ENCODE measurements at places on chromosomes 1 and 21.
A peak's percentile ranks its signal among the peaks of the same experiment; 100 is the strongest.

DNA sequence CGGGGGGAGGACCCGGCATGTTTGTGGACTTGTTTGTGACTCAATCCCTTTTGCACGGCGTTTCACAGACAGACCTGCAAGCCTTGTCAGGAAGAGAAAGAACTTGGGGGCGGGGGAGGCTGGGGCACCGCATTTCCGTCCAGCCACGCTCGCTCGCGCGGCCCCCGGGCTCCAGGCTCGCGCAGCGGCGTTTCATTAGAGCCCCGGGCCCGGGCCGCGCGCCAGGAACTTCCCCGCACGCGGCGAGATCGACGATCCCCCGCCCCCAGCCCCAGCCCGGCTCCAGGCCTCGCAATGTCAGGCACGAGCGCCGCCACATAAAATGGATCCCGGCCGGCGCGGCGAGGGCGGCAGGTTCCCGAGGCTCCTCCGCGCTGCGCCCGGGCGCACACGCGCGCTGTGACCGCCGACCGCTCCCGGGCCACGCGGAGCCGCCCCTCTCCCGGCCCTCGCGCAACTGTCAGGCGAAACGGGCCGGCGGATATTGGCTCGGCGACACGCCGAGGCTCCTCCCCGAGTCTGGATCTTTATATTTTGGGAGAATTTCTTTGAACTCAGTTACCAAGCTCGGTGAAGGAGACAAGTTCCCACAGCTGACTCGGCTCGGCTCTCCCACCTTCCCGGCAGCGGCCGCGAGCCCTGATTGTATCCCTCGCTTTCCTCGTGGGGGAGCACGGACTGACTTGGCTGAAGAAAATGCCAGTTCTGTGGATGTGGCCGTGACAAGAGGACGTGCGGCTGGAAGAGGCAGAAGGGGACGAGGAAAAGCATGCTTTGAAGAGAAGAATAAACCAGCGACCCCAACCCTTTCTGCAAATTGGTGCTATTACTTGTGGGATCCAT lies at the start of gene KIF26B:
Gene KIF26B, plus strand, starts transcription at position 557 of the 843 bp plus-strand sequence. CDS start 440 bp downstream, outside the sequence.
- DNase-seq: peak; percentile 68

GRCh38 chr1:215263636-215264035 lies 181.1 kb downstream of the KCNK2 start:
- DNase-seq: no peak

DNA sequence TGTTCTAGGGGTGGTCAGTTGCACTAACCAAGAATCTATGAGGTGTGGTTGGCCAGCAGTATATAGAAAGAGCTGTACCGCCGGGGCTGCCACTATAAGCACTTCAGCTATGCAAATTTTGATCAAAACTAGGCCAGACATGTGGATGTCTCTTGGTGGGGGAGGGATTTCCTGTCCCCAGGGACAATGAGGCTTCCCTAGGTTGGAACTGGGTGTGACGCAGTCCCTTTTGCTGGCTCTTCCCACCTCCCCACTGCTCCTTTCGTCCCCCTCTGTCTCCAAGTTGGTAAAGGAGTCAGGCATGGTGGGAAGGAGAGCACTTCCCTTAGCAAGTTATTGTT lies 13.6 kb downstream of the SDCCAG8 start:
- DNase-seq: no peak

- DNase-seq: no peak
Observed at GRCh38 chr21:38718481-38718880, 87.2 kb upstream of the ETS2 start.

GRCh38 chr1:153932156-153933131 lies 9.7 kb upstream of the GATAD2B start:
- DNase-seq: no peak

DNA sequence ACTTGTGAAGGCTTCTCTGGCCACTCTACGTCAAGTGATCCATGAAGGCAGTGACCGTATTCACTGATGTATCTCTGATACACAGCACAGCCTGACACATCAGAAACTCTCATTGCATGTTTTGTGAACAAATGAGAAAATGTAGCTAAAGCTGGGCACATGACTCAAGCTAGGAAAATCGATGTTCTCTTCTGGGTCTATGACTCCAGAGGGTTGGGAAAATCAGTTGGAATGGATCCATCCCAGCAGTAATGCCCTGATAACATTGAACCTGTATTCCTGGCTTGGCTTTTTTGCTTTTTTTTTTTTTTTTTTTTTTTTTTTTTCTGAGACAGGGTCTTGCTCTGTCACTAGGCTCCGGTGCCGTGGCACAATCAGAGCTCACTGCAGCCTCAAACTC lies 395.7 kb downstream of the KCNH1 start:
- no peak for DNase-seq

- no peak for DNase-seq
Observed at GRCh38 chr1:152954436-152954835, 7.4 kb downstream of the SPRR5 start.

DNA sequence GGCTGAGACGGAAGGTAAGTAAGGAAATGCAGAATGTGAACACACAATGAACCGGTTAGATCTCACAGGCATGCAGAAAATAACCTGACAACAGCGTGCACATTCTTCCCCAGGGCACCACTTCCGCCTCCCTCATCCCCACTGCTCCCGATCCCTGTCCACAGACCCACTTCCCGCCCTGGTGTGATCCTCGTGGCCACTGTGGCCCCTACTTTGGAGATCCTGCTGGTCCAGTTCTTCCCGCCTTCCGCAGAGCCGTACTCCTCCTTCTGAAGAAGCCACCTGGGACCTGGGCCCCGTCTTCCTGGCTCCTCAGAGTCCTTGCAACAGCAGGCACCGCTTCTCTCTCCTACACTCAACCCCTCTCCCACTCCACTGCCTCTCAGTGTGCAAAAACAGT lies 1.4 kb upstream of the GSTM4 start:
- no peak for DNase-seq

- DNase-seq: no peak
Observed at GRCh38 chr1:13573586-13573985, 10.0 kb upstream of the PDPN start.

DNA sequence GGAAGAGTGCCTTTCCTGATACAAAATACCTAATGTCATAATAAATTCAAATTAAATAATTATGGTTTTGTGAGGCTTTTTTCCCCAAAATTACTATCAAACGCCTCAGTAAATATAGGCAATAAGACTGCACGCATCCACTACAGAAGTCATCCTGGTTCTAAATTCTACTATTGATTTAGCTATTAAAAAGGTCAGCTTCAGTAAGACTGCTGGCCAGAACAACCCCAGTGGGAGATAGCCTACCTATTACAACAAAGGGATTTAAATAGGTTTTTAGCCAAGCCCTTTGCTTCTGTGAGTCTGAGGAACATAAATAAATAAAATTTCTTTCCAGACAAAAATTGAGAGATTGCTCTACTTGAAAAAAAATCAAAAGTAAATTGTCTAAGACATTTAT lies 132.1 kb downstream of the PLPPR4 start:
- no peak for DNase-seq

DNA sequence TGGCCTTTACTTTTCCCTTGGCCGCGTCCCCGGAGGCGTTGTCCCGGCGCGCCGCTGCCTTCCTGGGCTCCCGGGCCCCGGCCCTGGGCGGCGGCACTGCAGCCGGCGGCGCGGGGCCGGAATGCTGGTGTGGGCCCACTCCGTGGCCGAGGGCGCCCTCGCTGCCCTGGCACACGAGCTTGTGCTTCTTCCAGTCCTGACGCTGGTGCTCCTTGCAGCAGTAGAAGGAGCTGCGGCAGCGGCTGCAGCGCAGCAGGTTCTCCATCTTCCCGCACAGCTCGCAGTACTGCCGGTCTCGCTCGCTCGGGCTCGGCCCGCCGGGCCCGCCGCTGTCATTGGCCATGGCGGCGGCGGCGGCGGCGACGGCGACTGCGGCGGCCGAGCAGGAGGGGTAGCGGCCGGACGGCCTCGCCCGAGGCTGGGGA lies 529 bp downstream of the EGLN1 start:
- DNase-seq: peak; percentile 46

- DNase-seq: no peak
Observed at GRCh38 chr21:44291078-44291935, 5.6 kb downstream of the AIRE start.

DNA sequence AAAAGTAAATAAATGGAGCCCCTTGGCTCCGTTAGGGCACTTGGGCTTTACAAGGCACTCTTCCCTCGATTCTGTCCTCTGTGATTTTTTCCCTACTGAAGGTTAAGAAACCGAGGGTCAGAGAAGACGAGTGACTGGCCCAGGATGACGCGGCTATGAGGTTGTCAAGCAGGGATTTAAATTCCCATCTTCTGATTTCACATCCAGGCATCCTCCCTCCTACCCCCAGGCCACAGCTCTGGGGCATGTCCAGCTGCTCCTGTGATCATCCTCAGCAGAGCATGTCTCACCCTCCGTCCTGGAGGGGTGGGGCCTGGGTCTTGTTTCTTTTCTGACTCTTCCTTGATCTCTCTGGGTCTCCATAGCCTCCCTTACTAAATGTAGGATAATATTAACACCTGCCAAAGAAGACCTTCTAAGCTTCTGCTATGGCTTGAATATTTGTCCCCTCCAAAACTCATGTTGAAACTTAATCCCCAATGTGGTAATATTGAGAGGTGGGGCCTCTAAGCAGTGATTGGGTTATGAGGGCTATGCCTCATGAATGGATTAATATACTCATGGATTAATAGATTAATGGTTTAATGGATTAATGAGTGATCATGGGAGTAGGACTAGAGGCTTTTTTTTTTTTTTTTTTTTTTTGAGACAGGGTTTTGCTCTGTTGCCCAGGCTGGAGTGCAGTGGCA lies 4.6 kb downstream of the CRYBG2 start:
- DNase-seq: peak; percentile 34

DNA sequence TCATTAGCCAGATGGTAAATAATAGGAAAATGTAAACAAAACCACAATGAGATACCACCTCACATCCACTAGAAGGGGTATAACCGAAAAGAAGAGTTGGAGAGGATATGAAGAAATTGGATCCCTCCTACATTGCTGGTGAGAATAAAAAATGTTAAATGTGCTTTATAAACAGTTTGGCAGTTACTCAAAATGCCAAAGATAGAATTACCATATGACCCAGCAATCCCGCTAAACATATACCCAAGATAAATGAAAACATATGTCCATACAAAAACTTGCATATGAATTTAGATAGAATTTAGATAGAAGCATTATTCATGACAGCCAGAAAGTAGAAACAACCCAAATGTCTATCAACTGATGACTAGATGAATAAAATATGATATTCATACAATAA lies 4.4 kb upstream of the FMO2 start:
- DNase-seq: no peak

GRCh38 chr1:2373551-2374251 lies 17.7 kb downstream of the MORN1 start:
- DNase-seq: no peak

DNA sequence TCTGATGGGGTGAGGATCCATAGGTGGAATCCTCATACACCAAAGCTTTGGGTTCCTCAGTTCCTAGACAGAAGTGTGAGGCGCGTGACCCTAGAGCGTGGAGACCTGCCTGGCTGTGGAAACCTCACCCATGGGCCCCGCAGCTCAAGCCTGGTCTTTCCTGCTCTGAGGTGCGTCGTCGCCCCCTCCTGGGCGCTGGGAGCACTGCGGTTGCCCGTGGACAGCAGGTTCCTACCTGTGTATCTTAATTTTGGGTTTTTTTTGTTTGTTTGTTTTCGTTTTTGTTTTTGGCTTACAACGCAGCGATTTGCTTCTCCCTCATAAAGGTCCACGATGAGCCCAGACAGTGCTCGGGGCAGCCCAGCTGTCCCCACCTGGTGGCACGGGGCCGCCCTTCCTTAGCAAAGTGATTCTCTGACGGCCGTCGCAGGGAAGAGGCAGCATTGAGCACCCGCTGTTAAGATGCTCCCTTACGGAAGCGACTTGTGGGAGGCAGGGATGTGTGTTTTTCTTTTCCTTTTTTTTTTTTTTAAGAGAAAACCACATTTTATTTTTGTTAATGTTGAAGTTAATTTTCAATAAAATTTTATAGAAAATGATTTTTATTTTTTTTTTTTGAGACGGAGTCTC lies 36.5 kb upstream of the TRAPPC10 start:
- peak; percentile 69 for DNase-seq

DNA sequence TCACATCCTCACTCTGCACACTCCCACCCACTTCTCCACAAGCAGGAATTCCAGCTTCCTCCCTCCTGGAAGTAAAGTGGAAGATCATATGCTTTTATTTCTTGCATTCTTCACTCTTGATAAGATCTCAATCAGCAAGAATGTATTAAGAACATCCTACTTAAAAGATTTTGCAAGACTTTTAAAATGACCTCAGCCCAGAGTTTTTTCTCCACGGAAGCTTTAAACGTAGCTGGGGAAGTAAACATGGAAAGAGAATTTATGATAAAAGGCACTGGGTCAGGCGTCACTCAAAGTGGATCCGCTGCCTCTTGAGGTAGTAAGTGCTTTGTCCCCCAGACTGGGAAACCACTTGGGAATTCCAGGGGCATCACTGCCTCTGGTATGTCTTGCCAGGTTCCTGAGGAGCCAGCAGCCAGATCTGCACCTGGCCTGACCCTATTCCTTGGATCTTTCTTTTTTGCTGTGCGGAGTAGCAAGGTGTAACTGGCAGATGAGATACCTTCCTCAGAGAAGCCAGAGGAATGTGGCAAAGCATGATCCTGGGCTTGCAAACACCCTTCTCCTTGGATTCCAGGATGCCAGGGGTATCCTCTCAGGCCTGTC lies 33.9 kb downstream of the CDK18 start:
- peak; percentile 69 for DNase-seq

GRCh38 chr1:1233567-1233892 lies 1.5 kb downstream of the B3GALT6 start:
- no peak for DNase-seq

GRCh38 chr21:43924421-43925095 lies 59.5 kb downstream of the AGPAT3 start:
- no peak for DNase-seq

GRCh38 chr1:101567582-101568189 lies 330.9 kb downstream of the S1PR1 start:
- peak; percentile 47 for DNase-seq

GRCh38 chr1:58487002-58487401 lies 59.5 kb downstream of the OMA1 start:
- no peak for DNase-seq

GRCh38 chr1:54808443-54809207 lies 7.5 kb upstream of the TTC22 start:
- DNase-seq: no peak

DNA sequence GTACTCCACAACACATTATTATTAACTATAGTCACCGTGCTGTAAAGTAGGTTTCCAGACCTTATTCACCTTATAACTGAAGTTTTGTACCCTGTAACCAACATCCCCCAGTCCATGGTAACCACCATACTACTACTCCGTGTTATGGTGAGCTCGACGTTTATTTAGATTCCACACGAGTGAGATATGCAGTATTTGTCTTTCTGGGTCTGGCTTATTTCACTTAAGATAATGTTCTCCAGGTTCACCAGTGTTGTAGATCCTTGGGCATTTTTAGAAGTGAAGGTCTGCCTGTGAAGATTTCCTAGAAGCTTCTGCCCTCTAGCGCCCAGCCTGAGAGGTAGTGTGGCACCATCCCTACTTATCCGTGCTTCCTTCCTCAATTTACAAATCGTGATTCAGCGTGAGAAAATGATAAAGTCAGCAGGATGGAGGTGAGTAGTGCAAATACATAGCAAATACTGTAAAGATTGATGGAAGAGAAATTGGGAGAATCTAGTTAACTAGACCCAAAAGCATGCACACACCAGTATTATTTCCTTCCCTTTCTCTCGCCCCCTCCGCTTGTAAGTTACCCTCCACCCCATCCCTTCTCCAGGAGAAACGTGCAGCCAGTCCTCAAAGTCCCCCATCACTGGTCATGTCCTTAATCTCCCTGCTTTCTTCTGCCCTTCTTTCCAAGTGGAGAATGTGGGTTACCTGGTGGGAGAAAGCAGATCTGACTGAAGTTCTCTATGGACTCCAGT lies 36.0 kb upstream of the DISC1 start:
- DNase-seq: peak; percentile 82
